Right cardiac atrium (tissue), 5 donors: ENCODE measurements at places on chromosomes 5 and 9. TPM values are rescaled to one million over a fixed set of nuclear protein-coding genes. Genes with fewer than 3 reads are reported as not detected.

DNA sequence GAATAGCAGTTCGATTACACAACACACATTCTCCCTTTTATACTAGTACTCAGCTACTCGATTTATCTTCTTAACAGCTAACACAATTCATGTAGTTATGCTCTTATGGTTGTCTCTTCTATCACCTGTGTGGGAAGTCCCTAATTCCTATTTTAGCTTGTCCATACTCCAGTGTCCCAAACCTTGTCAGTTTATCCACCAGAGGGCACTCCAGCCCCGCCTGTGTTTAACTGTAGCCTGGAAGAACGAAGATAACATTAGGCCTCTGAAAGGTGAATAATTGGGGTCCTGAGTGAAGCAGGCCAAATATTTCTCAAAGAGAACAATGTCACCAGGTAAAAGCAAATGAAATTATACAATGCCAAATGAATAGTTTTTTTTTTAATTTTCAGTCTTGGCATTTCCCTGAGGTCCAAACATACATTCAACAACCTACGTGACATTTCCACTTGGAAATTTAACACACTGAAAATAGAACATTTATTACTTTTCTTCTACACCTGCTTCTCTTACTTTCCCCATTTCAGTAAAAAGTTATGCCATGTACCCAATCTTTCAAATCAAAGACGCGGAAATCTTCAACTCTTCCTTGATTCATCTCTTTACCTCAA, 560.7 kb downstream of the HTR1A start:
- DNase-seq = peak; percentile 34

DNA sequence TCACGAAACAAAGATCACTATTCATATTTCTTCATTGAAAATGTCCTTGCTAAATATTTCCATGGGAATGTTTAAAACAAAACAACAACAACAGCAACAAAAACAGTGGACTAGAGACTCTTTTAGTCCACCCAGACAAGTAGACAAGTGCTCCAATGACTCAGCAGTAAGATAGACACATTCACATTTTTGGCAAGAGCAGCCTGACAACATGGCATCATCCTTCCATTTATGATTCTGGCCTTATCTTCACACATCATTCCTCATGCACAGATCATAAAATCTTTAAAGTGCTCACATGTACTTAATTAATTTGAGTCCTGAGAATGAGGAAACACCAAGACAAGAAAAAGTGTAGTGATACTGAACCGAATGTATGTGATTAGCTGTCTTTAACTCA, 132.6 kb upstream of the PDE4D start:
- no peak for DNase-seq

GRCh38 chr9:8011974-8012373, 212.4 kb upstream of the DMAC1 start:
- no peak for DNase-seq

DNA sequence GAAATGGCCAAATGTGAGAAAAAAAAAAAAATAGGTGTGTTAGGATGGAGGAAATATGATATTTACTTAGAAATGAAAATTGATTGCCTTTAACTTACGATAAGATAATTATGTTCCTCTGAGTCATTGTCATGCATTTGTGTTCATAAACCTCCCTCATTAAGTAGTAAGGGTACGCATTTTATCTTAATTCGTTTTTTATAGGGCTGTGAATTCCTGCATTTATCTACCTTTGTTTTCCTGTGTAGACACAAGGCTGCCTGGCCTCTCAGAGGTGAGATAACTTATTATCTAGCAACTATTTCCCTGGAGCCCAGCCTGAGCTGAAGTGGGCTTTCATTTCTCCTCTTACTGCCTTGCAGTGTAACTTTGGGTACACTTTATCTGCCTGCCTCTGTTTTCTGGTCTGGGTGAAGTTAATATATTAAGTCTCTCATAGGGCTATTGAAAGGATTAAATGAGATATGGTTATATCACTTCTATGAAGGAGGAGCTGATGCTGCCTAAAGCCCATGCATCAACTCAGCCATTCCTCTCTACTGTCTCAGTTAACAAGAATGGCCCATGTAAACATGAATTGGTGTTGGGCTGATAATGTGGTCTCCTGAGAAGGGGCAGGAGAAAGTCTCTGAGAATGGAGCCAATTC, 103.8 kb upstream of the KLF4 start:
- DNase-seq = no peak

- DNase-seq = no peak
These were observed 248.0 kb upstream of the PTGER4 start for GRCh38 chr5:40431734-40432133.

CERT1 gene
- total RNA-seq = 26.1 TPM

DNA sequence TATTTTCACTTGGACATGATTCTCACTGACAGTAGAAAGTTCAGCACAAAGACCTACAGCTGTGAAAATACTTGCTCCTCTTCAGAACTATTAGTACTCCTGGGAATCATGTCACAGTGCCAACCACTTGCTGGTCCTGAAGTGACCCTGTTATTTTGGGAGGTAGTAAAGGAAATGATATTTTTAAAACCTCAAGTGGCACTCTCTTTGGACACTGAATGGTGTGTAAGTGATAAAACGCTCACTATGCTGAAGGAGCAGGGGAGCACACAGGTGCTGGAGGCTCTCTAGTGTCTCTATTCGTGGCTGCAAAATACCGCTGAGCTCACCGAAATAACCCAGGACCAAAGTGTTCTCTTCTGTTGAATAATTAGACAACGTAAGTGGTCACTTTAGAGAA, 76.9 kb upstream of the SPATA31D4 start:
- DNase-seq = no peak

GRCh38 chr9:69199769-69200470, 25.8 kb downstream of the TJP2 start:
- no peak for DNase-seq

DNA sequence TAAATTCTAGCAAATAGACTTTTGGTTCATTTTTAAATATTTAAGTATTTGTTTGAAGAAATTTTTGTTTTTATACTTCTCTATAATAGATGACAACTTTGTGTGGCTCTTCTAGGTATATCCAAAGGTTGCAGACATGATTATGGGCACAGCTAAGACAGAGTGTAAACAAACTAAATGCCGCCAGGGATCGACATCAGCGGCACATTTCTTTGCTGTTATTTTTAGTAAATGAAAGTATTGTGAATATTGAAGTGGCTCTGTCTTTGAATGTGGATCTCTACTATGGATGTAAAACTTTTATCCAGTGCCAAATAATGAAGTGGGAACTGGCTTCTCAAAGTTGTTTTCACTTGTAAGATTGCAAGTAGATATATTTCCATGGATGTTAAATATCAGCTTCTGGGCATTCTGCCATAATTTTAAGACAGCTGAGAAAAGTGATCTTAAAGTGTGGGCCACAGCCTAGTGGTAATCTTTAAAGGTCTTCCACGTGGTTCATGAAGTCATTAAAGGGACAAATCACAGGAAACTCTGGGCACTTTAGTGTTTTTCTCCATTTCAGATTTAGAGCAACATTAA, 589.9 kb downstream of the ZNF608 start:
- no peak for DNase-seq

DNA sequence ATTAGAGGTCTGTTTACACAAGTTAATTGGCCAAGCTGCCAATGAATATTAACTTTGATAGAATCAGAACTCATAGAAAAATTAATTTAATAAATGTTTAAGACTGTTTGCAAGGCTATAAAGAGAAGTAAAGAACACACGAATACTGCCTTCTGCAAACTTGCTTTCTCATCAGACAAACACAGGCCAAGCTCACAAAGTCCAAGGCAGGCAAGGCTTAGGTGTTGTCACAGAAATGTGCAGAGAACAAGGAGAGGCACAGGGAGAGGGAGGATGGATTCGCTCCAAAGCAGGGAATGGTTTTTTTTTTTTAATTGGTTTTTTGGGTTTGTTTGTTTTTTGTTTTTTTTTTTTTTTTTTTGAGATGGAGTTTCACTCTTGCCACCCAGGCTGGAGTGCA, 43.4 kb downstream of the RETREG1 start:
- DNase-seq = no peak

MARCOL gene
- not detected for total RNA-seq

ST8SIA4 gene
- 3.6 TPM for total RNA-seq

DNA sequence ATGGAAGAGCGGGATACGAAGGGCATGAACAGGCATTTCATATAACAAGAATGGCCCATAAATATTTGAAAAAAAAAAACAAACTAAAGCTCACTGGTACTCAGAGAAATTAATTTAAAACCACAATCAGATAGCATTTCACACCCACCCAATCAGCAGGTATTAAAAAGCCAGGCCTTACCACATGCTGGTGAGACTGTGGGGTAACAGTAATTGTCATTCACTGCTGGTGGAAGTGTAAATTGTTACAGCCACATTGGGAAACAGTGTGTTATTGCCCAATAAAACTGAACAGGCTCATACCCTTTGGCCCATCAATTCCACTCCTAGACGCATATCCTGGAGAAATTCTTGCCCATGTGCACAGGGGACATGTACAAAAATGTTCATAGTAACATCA, 66.0 kb downstream of the PLAC8L1 start:
- DNase-seq = no peak

DNA sequence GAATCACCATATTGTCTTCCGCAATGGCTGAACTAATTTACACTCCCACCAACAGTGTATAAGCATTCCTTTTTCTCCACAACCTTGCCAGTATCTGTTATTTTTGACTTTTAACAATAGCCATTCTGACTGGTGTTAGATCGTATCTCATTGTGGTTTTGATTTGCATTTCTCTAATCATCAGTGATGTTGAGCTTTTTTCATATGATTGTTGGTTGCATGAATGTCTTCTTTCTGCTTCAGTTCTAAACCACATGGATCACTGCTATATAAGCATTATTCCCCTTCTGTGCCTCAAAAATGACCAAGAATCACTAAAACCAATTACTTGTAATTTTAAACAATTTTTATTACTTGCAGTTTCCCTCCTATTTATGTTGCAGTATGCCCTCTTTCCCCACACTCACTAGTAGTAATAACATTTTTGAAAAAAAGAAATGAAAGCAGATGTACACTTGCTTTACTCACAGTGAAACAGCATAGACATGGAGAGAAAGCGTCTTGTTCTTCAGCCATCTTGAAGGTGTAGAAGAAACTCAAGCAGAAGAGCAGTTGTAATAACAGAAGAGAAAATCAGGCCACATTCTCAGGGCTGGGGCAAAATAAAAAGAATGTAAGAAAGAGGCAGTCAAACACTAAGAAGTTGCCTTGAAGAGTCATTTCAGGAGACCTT, 4.5 kb upstream of the TMEM252 start:
- no peak for DNase-seq

CAVIN4 gene
- 22.7 TPM for total RNA-seq

GRCh38 chr9:72574156-72574810, 52.9 kb downstream of the TMC1 start:
- no peak for DNase-seq

DNA sequence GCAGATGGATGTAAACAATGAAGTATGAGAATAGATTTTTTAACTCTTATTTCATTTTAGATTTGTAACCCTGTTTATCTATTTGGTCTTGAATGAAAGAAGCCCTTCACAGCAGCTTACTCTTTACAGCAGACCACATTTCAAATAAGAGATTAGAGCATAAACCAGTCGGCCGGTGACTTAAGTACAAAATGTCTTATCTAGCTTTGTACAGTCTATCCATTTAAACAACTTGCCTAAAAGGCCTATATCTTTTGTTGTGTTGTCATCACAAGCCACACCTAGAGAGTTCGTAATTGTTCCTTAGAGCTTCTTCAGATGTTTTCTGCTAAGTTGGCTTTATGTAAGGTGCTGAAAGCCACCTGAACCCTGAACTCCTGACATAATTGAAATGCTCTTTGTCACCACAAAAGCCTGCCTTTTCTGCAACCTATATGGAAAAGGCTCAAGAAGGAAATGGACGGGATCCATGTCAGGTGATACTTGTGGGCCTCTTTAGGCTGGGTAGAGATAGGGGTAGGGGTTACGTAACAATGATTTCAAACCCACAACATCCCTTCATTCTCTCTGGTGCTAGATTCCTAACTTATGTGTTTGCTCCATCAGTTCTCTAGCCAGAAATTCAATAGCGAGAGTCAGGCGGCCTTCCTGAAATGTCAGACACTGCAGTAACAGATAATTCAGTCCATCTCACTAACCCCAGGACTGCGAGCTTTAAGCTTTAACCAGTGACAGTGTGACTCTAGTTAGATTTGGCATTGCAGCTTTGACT, 162.5 kb downstream of the CD180 start:
- DNase-seq = no peak

DNA sequence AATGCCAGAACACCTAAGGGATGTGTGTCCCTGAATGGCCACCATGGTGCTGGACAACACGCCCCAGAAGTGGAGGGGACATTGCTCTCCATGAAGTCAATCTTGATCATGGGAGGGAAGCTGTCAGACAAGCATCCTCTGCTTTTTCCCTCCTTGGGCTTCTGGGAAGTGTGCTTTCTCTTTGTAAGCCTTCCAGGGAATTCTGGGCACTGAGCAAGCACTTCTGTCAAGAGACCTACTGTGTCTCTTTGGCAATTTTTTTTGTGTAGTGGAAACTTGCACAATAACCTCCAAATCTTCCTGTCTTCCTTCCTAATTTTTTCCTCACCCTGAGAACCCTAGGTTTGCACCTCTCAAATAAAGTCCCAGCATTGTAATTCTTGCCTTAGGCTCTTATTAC, 132.0 kb downstream of the SEC61B start:
- no peak for DNase-seq

DNA sequence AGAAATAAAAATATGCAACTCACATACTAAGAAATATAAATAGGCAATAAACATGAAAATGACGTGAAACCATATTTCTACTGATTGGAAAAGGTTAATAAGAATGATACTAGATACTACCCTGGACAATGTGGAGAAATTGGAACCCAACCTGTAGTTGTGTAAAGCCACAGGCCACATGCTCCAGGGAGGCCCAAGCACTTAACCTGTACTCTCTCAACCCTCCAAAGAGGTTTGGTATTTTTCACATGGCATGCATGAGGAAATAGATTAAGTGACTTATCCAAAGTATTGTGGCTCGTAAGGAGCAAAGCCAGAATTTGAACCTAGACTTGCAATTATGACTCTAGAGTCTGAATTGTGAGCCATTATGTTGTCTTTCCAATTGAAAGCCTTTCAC, 13.4 kb downstream of the LIFR start:
- no peak for DNase-seq

- no peak for DNase-seq
These were observed 12.2 kb downstream of the CD74 start for GRCh38 chr5:150400316-150401075.
